Midbrain (tissue), 1 donor: ENCODE measurements at places on chromosomes 1 and 21.

DNA sequence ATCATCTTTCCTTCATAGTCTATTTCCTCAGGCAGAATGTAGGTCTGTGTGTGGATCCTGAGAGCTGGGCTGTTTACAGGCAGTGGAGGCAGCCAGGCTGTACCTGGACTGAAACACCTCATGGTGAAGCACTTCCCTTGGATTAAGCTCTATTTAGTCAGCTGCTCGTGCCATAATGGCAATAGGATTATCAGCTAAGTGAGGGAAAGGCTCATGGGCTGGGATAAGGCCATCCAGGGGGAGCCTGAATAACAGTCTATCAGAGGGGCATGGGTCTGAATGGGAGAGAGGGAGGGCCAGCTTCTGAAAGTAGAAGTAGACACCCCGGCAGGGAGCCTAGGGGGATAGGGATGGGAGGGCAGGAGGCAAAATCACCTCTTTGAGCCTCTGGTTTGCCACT is 8.3 kb downstream of the RNASEL start:
- no peak for DNase-seq

DNA sequence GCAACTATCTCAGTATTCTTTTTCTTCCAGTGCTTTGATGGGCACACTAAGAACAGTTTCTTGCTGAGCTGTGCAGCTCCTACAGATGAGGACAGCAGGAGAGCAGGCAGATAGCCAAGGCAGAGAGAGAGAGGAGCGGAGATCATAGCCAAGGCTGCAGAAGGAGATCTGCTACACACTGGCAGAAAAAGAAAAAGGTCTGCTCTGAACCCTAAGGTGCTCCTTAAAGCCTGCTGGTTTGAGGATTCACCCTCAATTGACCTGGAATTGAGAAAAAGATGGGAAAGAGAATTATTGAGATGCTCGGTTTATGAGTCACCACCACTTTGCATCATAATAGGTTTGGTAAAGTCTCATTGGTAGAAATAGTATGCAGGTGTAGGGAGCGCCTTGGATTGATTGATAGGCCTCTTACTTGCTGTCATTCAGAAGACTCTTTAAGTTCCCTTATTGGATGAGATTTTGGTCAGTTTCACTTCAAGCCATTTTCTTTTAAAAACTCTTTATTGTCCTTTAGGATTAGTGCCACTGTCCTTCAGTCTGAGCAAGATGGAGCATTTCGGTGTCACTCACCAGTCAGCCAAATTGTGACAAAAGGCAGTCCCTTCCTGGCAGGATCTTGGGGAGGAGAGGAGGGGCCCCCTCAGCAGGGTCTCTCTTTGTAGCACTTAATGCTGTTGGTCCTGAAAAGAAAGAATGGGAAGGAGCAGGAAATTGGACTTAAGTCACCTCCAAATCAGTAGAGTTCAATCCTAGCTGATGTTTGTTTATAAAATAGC is 685.0 kb downstream of the ADGRL2 start:
- DNase-seq = peak; percentile 2

- no peak for DNase-seq
Observed at GRCh38 chr1:198986442-198986841, 347.6 kb downstream of the PTPRC start.

DNA sequence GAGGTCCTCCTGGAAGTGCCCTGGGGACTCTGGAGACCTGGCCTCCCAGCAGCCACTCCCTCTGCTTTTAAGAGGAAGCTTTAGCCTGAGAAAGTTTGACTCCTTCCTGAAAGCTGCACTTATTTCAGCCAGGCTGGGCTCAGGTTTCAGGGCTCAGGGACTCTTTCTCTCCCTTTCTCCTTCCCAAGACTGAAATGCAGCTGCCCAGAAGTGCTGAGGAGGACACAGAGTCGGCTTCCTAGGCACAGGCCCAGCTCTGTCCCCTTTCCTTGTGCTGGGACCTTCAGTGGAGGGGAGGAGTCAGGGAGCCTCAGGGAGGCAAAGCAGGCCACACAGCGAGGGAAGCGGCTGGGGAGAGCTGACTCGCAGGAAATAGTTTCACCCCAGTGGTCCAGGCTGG is 137.3 kb downstream of the NAV1 start:
- no peak for DNase-seq

DNA sequence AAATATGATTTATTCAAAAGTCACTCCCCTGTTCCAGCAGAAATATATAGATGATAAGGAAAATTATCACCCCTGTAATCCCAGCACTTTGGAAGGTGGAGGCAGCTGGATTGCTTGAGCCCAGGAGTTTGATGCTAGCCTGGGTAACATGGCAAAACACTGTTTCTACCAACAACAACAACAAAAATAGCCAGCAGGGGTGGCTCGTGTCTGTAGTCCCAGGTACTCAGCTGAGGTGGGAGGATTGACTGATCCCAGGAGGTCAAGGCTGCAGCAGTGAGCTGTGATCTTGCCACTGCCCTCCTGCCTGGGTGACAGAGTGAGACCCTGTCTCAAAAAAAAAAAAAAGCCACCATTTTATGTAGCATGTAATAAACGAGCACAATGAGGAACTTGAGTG is 1546.5 kb downstream of the NCAM2 start:
- DNase-seq = no peak

DNA sequence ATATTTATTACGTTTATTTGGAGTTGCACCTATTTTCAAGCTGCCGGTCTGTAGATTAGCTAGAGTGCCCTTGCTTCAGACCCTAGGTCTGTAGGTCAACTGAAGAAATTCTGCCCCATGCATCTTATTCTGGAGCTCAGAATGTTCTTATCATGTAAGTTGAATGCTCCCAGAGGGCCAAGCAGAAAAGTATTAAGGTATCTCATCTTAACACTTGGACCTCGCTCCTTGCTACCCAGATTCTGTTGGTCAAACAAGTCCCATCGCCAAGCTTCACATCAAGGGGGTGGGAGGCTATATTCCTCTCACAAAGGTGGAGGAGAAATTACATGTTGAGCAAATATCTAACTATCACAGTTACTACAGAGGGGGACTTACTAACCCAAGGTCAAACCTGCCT is 187.7 kb downstream of the C1orf94 start:
- DNase-seq = no peak

DNA sequence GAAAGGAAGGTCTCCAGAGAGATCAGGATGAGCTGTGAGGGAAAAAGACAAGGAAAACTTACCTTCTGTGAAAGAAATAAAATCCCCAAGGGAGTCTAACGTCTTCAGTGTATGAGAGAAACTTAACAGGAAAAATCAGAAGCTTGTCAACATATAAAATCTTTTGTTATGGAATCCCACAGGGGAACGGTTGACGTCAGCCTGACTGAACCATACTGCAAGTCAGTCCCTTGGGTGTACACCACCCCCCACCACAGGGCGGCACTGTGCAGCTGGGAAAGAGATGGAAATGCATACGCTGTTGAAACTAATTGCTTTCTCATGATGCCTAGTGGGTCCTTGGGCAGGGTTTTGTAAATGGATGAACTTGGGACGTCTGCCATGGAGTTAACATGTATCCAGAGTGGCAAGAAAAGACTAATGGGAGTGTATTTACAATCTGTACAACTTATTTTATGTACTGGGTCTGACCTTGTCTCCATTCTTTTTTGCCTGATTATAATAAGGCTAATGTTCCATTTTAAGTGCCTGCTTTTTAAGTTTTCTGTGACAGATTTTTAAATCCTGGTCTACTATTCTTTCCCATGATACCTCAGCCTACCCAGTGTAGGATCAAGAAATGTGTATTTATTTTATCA is 22.7 kb downstream of the UTP25 start:
- peak; percentile 34 for DNase-seq

- DNase-seq = no peak
Observed at GRCh38 chr1:11568687-11569086, 85.5 kb downstream of the FBXO2 start.

GRCh38 chr1:179632868-179633267 is 41.2 kb downstream of the TDRD5 start:
- no peak for DNase-seq

- no peak for DNase-seq
Observed at GRCh38 chr1:1918901-1919303, at the start of gene TMEM52. TSS of gene TMEM52 (minus strand) at chr1:1919279. CDS start at chr1:1919265, 14 bp downstream.

DNA sequence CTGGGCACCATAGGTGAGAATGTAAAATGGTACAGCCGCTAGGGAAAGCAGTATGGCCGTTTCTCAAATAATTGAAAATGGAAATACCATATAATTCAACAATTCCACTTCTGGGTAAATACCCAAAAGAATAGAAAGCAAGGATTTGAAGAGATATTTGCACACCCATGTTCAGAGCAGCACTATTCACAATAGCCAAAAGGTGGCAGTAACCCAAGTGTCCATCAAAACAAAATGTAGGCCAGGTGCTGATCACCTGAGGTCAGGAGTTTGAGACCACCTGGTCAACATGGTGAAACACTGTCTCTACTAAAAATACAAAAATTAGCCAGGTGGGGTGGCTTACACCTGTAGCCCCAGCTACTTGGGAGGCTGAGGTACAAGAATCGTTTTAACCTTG is 62.1 kb downstream of the OLIG1 start:
- DNase-seq = no peak

GRCh38 chr1:180224902-180225301 is 5.2 kb upstream of the LHX4 start:
- DNase-seq = no peak

DNA sequence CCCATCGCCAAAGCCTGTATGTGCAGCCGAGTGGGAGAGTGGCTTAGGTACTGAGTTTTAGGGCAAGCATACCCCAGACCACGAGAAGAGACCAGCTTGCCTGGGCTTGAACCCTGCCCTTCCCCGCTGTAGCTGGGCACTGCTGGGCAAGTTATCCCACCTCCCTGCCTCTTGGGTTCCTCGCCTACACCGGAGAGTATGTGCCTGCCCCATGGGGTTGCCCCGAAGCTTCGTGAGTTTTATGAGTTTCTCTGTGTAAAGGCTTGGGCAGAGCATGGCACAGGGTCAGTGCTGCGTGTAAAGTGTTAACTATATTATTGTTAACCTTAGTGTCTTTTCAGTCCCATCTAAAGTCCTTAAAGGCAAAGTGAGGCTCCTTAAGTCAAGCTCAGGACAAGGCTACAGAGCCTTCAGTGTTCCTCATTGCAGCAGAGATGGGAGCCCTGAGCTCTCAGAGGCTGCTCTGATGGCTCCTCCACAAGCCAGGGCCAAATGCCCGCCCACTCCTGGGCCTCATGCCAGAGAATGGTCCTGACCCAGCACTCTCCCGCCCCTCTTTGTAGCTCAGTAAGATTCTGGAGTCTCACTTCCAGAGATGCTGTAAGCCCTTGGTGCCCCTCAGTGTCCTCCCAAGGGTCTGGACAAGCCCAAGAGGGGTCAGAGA is 37.0 kb upstream of the KCNA10 start:
- peak; percentile 92 for DNase-seq

DNA sequence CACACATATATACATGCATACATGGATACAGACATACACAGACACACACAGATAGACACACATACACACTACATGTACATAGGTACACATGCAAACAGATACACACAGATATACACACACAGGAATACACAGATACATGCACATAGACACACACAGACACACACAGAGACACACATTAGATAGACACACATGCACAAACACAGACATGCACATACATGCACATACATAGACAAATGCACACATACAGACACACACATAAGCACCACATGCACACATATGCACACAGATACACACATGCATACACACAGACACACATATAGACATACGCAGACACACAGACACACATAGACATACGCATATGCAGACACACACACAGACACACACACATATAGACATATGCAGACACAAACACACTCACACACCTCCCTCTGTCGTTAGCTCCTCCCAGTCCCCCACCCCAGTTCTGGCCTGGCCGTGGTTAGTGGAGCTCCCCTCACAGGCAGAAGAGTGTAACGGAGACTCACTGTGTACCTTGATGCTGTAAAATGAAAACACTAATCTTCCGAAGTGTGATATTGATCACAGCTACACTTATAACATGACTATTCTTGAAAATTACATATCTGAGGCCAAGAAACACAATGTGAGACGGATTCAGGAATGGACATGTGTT is 7.6 kb downstream of the UBASH3A start:
- no peak for DNase-seq
